ENCODE measurements at places on chromosomes 2 and 18.

GRCh38 chr2:67463810-67464209, 66.7 kb downstream of the ETAA1 start:
- no peaks in the 10 kb centered on the region for H3K27me3 ChIP-seq
- H3K4me3 ChIP-seq = no peak overlapping the region
- no peaks in the 10 kb centered on the region for H3K36me3 ChIP-seq
- peaks cover 40% of the 10 kb centered on the region for H3K4me1 ChIP-seq
- H3K27ac ChIP-seq = peak overlapping the region; percentile 87

- DNase-seq = no peak
- peaks cover 10% of the 10 kb centered on the region for H3K4me1 ChIP-seq
- no peak overlapping the region for H3K27ac ChIP-seq
- H3K36me3 ChIP-seq = no peaks in the 10 kb centered on the region
- no peak overlapping the region for H3K4me3 ChIP-seq
- no peaks in the 10 kb centered on the region for H3K27me3 ChIP-seq
Observed at GRCh38 chr2:215507136-215507535, 71.3 kb upstream of the FN1 start.

- H3K36me3 ChIP-seq = no peaks in the 10 kb centered on the region
- no peak overlapping the region for H3K4me3 ChIP-seq
- H3K27me3 ChIP-seq = no peaks in the 10 kb centered on the region
- H3K27ac ChIP-seq = no peak overlapping the region
- DNase-seq = no peak
Observed at GRCh38 chr18:10023853-10024570, 110.2 kb downstream of the VAPA start.

DNA sequence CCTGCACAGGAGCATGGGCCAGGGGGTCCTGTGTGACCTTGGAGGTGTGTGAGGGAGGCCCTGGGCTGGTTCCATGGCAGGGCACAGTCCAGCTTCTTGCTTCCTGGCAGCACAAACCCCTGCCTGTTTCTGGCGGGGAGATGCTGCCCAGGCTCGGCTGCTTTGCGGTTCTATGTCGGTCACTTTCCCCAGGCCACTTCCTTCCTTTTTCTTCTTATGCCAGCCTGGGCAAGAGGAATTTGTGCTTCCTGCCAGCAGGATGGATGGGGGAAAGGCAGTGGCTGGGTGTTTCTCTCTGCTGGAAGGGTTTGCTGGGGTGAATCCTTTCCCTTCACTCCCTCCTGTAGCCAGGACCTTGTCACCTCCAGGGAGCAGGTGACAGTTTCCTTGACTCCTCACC, 24.3 kb downstream of the ASAP2 start:
- H3K27me3 ChIP-seq = no peaks in the 10 kb centered on the region
- no peak for DNase-seq
- H3K27ac ChIP-seq = no peak overlapping the region
- H3K36me3 ChIP-seq = no peaks in the 10 kb centered on the region
- H3K4me3 ChIP-seq = no peak overlapping the region

DNA sequence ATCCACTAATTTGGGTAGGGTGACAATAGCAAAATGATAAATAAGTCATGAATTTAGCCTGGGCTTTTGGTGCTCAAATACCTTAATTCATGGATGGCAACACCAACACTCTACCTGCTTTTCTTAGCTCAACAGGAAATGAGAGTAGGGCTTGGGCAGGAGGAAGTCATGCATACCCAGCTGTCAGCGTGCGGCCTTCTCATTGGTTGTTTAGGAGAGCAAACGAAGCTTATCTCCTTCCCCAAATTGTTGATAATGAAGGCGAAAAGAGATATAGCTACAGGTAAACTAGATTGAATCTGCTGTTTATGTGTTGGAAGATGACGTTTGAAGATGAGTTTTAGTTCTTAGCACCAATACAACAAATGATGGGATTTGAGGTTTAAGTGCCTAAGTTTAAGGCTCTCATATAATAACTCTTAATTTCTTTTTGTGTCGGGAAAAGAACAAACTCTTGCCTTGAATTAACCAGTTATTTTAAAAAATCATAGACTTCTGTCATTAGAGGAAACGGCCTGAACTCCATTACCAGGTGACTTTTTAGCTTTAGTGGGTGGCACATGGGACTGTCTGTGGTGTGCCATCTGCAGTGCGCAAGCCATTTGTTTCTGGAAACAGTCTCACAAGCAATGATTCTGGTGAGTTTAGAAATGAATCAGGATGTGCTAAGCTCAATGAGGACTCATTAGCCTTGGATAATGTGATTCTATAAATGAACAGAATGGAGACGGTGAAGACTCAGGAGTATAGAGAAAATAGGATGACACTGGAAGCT, 19.8 kb downstream of the MAP4K4 start:
- no peak overlapping the region for H3K4me3 ChIP-seq
- DNase-seq = no peak
- no peaks in the 10 kb centered on the region for H3K36me3 ChIP-seq
- no peaks in the 10 kb centered on the region for H3K27me3 ChIP-seq

DNA sequence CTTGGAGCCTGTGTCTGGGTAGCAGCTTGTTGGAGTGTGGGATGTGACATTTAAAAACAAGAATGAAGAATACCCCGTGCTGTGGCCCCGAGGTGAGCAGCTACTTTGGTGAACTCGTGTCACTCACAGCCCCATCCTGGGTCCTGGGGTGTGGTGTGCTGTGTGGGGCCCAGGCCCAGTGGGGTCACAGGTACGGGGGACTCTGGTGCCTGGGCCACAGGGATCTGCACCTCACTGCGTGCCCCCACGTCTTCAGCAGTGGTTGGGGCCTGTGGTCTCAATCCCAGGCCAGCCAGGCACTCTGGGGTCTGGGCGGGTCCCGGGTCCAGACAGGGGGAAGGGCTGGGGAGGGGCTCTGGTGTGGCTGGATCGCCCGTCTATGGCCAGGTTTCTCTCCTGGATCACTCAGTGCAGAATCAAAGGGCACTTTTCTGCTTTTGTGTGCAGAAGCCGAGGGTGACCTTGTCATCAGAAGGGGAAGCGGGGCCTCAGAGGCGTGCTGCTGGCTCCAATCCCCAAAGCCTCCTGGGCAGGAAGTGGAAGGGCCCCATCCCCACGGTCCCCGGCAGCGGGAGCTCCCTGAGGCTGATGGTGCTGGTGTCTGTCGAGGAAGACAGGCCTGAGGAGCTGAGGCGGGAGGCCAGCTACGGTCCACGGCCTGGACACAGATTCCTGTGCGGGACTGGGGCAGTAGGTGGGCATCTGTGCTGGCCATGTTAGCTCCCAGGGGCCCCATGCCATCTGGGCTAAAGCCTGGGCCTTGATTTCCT, 1.4 kb downstream of the GPR35 start:
- DNase-seq = no peak
- peaks cover 4% of the 10 kb centered on the region for H3K27me3 ChIP-seq
- H3K4me3 ChIP-seq = no peak overlapping the region
- H3K27ac ChIP-seq = no peak overlapping the region
- H3K36me3 ChIP-seq = no peaks in the 10 kb centered on the region

DNA sequence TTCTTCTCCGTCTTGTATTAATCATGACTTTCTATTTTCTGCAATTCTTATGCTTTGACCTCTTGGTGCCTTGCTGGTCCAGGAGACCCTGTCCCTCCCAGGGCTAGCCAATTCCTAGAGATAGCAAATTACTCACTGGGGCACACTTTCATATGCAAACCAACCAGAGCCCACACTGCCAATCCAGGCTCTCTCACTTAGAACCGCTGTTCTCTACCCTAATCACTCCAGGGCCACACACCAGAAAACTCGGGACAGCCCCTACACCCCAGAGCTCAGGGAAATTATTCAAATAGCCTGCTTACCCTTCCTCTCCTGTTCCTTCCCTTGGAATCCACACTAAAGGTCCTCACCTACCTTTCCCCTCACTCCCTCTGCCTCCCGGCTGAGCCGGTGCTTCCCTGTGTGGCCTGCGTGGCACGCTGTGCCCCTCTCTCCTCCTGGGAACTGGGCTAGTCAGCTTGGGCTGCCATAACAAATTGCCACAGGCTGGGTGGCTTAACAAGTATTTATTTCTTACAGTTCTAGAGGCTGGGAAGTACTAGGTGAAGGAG, 41.7 kb downstream of the VWA3B start:
- no peak overlapping the region for H3K27ac ChIP-seq
- H3K4me1 ChIP-seq = no peaks in the 10 kb centered on the region
- DNase-seq = no peak
- no peaks in the 10 kb centered on the region for H3K36me3 ChIP-seq
- no peaks in the 10 kb centered on the region for H3K27me3 ChIP-seq

- H3K27ac ChIP-seq = no peak overlapping the region
- no peak overlapping the region for H3K4me3 ChIP-seq
- H3K36me3 ChIP-seq = no peaks in the 10 kb centered on the region
- DNase-seq = no peak
Observed at GRCh38 chr18:5167831-5168230, 29.2 kb downstream of the AKAIN1 start.

DNA sequence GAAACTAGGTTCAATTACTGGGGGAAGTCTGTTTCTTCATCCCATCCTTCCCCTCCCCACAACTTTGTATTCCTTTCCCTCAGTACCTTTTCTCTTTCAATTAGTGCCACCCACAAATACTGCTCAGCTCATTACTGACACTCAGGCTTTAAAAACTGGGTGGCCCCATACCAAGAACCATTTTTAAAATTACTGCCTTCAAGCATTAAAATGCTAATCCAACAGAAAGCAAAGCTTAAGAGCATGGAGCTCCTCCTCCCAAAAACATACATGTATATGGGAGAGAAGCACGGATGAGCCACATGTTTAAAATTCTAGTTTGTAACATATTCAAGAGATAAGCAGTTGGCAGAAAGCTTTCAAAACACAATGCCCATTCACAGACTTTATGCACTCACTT, 44.0 kb downstream of the IRS1 start:
- no peaks in the 10 kb centered on the region for H3K36me3 ChIP-seq
- DNase-seq = no peak
- H3K4me3 ChIP-seq = no peak overlapping the region

- H3K36me3 ChIP-seq = no peaks in the 10 kb centered on the region
- DNase-seq = no peak
- H3K27ac ChIP-seq = no peak overlapping the region
- no peaks in the 10 kb centered on the region for H3K27me3 ChIP-seq
- H3K4me3 ChIP-seq = no peak overlapping the region
Observed at GRCh38 chr18:76346490-76347130, 148.4 kb downstream of the ZNF516 start.

DNA sequence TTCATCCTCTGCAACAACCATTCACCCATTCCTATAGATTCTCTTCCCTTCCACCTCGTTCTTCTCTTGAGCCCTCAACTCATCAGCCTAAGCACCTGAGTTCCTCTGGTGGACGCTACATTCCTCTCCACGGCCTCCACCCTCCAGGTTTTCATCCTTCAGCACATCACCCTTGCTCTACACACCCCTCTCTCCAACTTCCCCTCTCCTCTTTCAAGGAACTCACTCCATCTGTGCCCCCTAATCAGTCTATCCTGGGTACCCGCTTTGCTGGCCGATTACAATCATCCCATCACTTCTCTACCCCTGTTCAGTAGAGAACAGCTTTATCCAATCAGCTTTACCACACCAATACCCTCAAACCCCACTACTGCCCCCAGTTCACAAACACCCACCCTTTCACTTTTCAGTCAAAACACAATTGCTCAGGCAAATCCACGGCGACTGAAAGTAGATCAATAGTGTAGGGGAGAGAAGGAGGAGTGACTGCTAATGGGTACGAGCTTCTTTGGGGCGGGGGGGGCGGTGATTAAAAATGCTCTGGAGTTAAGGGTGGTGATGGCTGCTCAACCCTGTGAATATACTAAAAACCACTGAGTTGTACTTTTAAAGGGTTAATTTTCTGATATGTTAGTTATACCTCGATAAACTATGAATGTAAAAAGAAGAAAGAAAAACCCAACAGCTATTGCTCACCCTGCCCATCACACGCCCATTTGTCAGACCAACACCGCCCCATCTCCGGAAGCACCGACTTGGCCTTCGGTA, 857 bp downstream of the DYM start:
- H3K27ac ChIP-seq = peak overlapping the region; percentile 63
- H3K27me3 ChIP-seq = no peaks in the 10 kb centered on the region
- H3K4me3 ChIP-seq = peak overlapping the region; percentile 96
- H3K36me3 ChIP-seq = no peaks in the 10 kb centered on the region
- DNase-seq = peak; percentile 17

GRCh38 chr18:23301972-23302371, 151.1 kb upstream of the RIOK3 start:
- no peaks in the 10 kb centered on the region for H3K4me1 ChIP-seq
- H3K27me3 ChIP-seq = no peaks in the 10 kb centered on the region
- no peaks in the 10 kb centered on the region for H3K36me3 ChIP-seq
- no peak overlapping the region for H3K27ac ChIP-seq

DNA sequence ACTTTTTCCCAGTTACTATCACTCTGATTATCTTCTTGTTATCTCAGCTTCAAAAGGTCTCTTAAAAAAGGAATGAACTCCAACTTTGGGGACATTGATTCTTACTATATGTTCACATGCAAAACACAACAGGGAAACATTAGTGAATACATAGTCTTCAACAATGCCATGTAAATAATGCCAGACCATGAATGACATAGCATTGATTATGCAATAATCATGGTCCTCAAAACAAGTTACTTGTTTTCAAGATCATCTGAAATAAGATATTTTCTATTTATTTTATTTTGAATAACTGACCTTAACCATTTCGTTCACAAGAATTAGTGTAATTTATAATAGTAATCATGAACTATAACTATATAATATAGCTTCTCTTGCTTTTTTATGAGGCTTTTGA, 902.3 kb downstream of the MBD2 start:
- no peak for DNase-seq
- no peaks in the 10 kb centered on the region for H3K4me1 ChIP-seq
- no peaks in the 10 kb centered on the region for H3K36me3 ChIP-seq
- no peak overlapping the region for H3K4me3 ChIP-seq
- H3K27me3 ChIP-seq = no peaks in the 10 kb centered on the region

GRCh38 chr18:73264562-73264921, 396.8 kb upstream of the NETO1 start:
- no peaks in the 10 kb centered on the region for H3K27me3 ChIP-seq
- DNase-seq = no peak
- H3K4me3 ChIP-seq = no peak overlapping the region
- no peak overlapping the region for H3K27ac ChIP-seq
- H3K4me1 ChIP-seq = no peaks in the 10 kb centered on the region

DNA sequence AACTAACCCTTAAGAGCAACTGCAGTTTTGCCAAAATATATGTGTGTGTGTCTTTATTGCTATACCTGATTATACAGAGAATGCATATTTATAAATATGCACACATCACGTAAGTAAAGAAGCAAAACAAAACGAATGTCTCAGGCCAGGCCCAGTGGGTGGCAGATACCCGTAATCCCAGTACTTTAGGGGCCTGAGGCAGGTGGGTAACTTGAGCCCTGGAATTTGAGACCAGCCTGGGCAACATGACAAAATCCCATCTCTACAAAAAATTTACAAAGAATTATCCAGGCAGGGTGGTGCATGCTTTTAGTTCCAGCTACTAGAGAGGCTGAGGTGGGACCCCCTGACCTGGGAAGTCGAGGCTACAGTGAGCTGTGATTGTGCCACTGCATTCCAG, 745.3 kb downstream of the SATB2 start:
- H3K27me3 ChIP-seq = no peaks in the 10 kb centered on the region
- H3K4me3 ChIP-seq = no peak overlapping the region
- H3K27ac ChIP-seq = no peak overlapping the region
- DNase-seq = no peak
